Neural crest cell (in vitro differentiated cells): ENCODE measurements at places on chromosomes 11 and 22.

DNA sequence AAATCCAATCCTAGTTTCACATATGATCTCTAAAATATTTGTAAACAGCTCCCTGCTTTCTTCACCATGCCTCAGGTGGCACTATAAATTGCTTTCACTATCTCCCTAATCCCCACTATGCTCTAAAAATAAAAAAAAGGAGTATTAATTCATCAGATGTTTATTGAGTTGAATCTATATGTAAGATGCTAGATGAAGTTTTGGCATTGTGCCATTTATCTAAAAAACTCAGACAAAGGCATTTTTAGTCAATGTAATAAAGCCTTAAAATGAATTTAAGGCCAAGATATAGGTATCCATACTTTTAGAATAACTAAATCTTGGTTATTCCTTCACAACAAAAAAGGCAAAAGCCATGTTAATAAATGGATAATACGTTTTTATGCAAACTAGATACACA, 373.9 kb downstream of the ETS1 start:
- DNase-seq = no peak

DNA sequence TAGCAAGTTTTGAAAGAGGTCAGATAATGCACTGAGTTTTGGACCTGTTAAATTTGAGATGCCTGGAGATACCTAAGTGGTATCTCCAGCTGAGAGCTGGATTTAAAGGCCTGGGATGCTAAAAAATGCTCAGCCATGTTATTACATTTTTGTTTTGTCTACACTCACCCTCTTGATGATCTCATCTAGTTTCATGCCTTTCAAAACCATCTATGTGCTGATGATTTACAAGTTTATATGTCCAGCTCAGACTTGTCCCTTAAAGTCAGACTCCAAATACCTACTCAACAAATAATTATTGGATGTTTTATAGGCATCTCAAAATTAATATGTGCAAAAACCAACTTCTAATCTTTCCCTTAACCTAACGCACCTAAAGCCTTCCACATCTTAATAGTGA, 103.6 kb upstream of the OR9G4 start:
- DNase-seq = no peak

- DNase-seq = no peak
Observed at GRCh38 chr11:116373104-116373944, 399.5 kb downstream of the BUD13 start.

- DNase-seq = no peak
Observed at GRCh38 chr11:1773994-1774550, 10.3 kb upstream of the CTSD start.

DNA sequence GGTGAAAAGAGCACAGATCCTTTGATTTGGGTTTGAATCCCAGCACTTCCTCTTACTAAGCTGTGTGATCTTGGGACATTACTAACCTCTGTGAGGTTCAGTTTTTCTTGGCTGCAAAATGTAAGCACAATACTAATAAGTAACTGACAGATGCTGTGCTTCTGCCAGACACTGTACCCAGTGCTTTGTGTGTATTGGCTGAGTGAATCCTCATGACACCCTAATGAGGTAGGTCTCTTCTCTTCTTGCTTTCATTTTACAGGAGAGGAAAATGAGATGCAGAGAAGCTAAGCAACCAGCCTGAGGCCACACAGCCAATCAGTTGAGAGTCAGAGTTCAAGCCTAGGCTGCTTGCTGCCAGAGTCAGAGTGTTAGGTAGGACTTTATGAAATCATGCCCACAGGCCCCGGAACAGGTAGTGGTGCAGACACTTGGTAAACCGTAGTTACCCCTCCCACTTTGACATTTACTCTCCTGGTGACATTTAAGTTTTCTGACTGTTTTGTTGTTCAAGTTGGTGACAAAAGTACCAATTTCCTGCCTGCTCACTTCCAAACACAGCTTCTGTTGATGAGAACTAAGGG, 21.2 kb downstream of the PTPRJ start:
- DNase-seq = no peak

DNA sequence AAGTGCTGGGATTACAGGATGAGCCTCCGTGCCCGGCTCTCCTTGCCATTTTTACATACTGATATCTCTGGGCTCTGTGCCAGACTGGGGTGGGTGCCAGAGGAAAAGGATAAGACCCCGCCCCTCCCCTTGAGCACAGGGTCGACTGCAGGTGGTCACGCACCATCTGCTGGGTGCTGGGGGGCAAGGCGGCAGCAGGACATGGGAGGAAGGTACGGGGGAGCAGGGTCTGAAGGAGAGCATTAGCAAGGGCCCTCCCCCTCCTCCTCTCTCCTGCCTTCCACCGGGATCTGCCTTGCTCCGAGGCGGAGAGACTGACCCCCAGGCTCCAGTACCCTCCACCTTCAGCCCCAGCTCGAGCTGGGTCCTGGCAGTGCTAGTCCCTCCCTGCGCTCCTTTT, 9.7 kb upstream of the PGA3 start:
- no peak for DNase-seq
